ENCODE measurements at places on chromosomes 13 and 19. TPM values are rescaled to one million over a fixed set of nuclear protein-coding genes. Genes with fewer than 3 reads are reported as not detected.

- DNase-seq, result no peak
Measured at GRCh38 chr13:111114362-111115060, 599 bp upstream of the ARHGEF7 start.

Gene PRR19
- 0.16 TPM for total RNA-seq

Gene DACT3
- 0.11 TPM for total RNA-seq

Gene SHISA7
- not detected for total RNA-seq

- no peak for DNase-seq
Measured at GRCh38 chr19:32017176-32017953, 328.0 kb upstream of the ZNF507 start.

DNA sequence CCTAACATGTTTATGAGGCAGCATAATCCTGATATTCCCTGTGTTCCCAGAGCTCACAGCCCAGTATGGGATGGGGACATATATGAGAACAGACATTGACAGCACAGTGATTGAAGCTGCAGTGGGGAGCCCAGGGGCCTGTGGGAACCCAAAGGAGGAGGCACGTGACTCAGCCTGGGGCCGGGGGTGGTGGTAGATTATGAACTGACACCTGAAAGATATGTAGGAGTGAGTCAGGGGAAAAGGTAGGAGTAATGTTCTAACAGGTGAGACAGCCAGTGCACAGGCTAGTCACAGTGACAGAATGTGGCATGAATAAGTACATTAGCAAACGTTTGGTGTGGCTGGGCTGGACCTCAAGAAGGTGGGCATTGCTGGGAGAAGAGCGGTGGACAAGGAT, 29.0 kb downstream of the CKM start:
- no peak for DNase-seq

Gene SIGLEC12
- not detected for total RNA-seq

DNA sequence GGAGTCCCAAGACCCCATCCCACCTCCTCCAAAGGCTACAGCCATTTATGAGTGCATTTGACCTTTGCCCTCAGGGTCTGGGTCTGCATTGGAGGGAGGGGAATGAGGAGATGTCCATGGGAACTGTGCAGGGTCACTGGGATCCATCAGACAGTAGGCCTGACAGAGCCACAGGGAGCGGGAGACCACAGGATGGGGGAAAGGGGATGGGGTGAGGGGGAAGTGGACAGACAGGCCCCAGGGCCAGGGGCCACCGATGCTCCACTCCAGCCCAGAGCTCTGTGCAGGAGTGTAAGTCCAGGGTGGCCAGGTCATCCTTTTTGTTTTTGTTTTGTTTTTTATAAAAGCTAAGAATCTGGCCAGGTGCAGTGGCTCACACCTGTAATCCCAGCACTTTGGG, 82.5 kb downstream of the CHST8 start:
- no peak for DNase-seq

GRCh38 chr19:18321734-18322102, 1.2 kb downstream of the LSM4 start:
- no peak for DNase-seq

- no peak for DNase-seq
Measured at GRCh38 chr19:34482380-34483250, 1.1 kb downstream of the WTIP start.

Gene KCNK6
- 3.1 TPM for total RNA-seq

DNA sequence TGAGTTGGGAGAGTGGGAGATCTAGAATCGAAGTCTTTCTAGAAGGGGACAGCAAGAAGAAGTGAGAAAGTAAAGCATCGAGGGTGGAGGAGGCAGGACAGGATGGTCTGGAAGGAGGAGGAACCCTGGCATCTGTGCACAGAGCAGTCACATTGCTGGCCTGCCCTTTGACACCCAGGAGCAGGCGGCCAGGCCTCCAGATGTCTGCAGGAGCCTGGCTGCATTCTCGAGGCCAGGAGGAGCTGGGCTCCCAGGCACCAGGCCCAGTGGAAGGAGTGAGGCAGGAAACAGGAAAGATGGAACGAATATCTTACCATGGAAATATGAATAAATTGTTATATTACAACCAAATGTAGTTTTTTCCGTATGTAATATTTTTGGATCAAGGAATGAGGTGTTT, 27.7 kb upstream of the ARGLU1 start:
- DNase-seq, result no peak

Gene SMIM44
- not detected for total RNA-seq

DNA sequence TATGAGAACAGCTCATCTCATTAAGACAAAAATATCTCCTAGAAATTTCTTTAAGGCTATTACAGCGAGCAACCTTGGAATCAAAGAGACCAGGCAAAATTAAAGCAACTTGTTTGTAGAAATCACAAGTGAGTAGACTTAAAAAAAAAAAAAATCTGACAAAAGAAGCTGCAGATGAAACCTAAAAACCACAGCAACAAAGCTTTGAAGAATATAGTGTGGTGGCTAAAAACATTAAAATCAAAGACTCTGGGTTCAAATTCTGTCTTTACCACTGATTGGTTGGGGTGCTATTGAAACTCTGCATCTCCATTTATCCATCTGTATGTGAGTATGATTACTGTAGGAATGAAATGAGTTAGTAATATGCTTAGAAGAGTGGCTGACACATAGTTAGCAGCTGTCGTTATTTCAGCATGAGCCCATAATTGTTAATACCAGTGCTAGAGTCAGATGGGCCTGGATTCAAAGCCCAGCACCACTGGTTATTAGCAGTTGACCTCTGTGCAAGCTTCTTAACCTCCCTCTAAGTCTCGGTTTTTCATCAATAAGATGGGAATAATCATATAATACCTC, 157.6 kb downstream of the FOXO1 start:
- no peak for DNase-seq

DNA sequence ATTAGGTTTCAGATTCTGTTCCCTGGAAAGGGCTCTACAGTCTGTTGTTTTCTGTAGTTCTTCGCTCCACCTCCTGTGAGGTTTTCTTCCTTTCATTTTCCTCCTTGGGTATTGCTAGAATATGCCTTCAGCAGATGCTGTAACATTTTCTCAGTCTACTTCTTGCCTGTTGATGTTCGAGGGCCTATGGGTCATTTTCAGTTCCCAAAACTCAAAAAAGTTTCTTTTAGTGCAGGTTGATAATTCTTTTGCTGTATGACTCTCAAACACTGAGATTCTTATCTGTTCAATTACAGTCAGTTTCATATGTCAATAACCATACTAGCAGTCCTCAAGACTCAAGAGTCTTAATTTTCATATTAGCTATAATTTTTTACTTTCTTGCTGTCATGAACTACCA, 268.3 kb downstream of the RFC3 start:
- no peak for DNase-seq

DNA sequence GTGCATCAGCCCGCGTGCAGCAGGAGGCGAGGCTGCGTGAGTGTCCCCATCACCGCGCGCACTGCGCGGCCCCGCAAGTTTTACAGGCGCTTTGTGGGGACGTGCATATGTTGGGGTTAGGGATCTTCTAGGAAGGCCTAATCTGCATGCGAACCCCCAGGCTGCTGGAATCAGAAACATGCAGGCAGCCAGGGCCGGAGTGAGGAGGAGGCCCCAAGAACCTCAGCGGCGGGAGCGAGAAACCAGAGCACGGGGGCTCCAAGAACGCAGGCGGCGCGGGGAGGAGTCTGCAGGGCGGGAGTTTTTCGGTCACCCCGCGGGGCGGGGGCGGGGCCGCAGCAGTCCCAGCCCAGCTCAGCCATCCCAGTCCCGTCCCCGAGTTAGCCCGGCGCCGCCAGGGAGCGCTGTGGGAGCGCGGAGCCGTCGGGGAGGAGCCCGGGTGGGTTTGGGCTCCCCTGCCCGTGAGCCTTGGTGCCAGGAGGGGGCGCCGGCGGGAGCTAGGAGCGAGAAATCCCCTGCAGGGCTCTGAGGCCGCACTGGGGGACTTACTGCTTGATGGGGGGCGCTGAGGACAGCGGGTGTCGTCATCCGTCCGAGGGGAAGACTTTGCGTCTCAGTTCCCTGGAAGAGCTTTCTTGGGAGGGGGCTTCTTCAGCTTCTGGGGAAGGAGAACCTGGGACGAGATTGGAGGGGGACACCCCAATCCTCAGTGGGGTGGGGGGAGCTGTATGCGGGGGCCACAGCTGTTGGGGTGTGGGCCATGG, 933 bp upstream of the NRTN start:
- peak; percentile 89 for DNase-seq

DNA sequence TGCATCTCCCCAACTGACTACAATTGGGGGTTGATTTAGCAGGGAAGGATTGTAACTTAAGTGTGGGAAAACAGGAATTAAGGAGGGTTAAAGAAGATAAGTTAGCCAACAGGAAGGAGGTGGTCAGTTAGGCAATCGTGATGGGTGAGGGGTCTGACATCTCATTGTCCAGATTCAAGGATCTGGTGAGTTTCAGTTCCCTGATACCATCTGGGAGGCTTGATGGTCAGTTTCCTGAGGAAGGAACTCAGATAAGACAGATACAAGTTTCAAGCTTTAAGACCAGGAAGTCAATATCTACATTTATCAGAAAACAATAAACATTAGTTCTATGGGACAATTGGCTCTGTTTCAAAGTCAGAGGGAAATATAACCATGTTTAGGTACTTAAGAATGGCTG, 601.8 kb downstream of the SLITRK6 start:
- DNase-seq, result no peak

- DNase-seq, result no peak
Measured at GRCh38 chr13:44921931-44922758, 67.1 kb downstream of the NUFIP1 start.

Gene MYO16
- 0.70 TPM for total RNA-seq

- no peak for DNase-seq
Measured at GRCh38 chr13:87302931-87303330, 368.2 kb upstream of the SLITRK5 start.

DNA sequence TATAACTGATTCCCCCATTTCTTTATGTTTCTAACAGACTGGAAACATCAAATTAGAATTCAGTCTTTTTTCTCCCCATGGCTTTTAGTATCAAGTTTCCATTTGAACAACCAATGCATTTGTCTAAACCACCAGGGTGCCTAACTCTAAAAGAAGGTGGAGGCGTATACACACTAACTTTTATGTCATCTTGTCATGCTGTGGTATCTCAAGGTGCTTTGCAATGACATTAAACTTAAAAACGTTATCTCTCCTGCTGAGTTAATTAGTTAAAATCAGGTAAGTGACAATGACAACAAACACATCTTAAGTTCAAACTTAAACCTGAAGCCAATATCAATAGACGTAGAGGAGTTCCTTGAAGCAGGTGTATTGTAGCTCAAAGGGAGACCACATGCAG, 1001.7 kb downstream of the PCDH17 start:
- DNase-seq, result no peak

- DNase-seq, result no peak
Measured at GRCh38 chr13:67015976-67016600, 214.0 kb downstream of the PCDH9 start.

- DNase-seq, result no peak
Measured at GRCh38 chr13:93727211-93728141, 500.9 kb downstream of the GPC6 start.

Gene VSTM2B
- not detected for total RNA-seq

DNA sequence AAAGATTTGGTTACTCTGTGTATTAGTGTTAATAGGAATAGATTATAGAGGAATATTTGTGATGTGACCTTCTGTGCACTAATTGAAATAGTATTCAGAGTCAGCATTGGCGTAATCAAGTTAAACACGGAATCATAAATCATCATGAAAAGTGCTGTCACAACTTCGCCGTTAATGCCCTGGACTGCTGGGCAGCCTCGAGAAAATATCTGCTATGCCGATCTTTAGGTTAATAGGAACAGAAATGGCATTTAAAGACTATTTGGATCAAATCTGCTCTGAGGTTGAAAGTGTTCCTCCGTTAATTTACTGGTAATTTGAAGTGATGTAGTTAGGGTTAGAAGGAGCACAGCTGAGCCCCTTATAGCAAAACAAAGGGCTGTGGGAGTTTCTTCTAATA, 219.0 kb downstream of the MZT1 start:
- DNase-seq, result no peak

DNA sequence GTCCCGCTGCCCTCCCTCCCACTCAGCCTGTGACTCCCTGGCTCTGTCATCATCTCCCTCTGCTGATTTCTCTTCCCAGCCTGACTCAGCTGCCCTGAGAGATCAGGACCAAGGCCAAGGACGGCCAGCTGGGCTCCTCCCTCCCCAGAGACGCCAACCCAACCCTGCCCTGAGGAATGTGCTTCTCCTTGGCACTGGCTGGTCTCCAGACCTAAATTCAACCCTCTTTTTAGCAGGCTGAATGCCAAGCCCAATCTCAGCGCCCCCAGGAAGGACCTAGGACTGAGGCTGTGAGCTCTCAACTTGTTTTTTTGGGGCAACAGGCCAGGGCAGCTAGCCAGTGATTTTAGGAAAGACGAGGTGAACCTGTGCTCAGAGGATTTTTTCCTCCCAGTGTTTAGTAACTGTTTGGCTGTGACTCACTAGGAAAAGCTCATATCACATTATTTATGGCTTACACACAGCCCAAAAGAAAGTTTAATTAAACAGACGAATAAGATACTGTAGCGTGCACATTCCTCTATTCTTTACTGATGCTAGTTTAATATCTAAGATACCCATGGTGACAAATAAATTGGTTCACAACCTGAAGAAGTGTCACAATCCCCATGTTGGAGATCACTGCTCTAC, 7.4 kb upstream of the IGFL1 start:
- no peak for DNase-seq

Gene ATP1A3
- total RNA-seq, result 3.2 TPM

DNA sequence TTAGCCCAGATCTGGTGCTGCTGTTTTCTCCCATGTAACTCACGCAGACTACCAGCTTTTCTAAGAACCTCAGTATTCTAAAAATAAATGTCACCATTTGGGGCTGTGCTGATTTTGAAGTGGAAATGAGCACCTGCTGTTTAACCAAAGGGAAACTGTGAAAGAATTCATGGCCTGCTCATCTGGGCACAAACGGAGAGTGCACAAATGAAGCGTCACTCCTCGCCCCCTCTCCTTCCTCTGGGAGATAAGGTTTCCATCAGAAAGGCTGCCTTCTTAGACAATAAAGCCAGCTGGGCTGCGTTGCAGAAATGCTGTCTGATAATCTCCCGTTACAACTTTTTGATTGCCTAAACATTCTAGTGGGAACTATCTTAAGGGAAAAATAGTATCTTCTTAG, 73.7 kb upstream of the SLC15A1 start:
- DNase-seq, result no peak

- DNase-seq, result peak; percentile 89
Measured at GRCh38 chr19:49391581-49392399, 3.7 kb downstream of the KASH5 start.

DNA sequence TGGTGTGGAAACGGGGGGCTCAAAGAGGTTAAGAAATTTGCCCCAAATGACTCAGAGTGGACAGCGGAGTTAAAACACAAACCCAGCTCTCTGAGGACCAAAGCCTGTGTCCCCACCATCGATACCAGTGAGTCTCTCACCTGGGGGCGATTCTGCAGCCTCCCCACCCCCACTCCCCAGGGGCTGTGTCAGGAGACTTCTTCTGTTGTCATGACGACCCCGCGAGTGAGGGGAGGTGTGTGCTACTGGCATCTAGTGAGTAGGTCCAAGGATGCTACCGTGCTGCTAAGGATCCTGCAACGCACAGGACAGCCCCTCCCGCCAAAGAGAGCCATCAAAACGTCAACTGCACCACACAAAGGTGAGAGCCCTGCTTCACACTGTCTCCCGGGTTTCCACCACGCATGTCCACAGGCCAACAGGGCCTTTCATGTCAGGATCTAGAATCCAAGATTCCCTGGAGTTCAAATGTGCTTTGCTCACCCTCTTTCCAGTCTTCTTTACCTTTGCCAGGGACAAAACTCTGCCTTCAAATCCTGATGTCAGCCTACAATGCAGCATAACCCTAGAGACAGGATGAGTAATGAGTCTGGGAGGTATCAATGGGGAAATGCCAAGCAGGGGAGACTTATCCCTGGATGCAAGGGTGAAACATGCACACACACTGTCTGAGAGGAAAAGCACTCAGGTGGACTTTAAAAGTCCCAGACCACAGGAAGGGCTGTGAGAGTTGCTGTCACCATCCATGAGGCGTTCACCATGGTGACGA, 3.9 kb downstream of the RANBP3 start:
- DNase-seq, result no peak

Measured in CD4-positive, alpha-beta T cell (primary cell).